Hematopoietic multipotent progenitor cell treated with erythropoietin and hydrocortisone succinate and interleukin-3 and kit ligand, for 17 days (in vitro differentiated cells): ENCODE measurements at places on chromosomes 7 and 10.

- DNase-seq = no peak
These were observed 167.0 kb downstream of the ARID5B start for GRCh38 chr10:62068464-62068863.

DNA sequence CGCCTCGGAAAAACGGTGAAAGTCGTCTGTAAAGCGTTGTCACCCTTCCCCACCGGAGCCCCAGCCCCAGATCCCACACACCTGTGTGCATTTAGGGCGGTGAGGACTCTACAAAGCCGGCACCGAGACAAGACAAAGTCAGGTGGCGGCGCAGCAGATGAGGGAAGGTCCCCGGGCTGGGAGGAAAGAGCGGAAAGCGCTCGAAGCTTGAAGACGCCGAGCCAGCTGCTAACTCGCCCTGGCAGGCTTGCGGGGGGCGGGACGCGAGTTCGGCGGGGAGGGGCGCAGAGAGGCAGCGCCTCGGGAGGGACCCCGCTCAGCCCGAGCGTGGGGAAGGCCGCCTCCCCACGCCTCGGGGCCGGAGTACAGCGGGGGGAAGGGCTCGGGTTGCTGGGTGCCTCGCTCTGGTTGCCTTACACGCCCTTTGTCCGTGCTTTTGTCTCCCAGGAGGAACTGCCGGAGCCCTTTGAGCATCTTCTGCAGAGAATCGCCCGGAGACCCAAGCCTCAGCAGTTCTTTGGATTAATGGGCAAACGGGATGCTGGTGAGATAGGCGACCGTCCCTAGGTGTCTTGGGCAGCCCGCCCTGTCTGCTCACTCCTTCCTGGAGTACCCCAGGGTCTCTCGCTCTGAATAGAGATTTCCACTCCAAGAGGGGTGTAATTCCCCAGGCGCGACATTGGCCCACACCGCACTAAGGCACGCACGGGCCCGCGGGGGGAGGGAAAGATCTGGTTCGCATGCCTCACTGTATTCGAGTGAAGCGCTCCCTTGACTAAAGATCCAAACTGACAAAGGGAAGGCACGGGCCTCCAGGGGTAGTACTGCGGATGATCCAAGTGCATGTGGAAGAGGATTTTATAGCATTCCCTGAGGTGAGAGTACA lies 1.6 kb downstream of the TAC1 start:
- no peak for DNase-seq

GRCh38 chr7:90180011-90180585 lies 25.8 kb downstream of the STEAP1 start:
- no peak for DNase-seq

GRCh38 chr7:39130857-39131526 lies 153.3 kb downstream of the POU6F2 start:
- DNase-seq = no peak

- DNase-seq = peak; percentile 24
These were observed at the start of gene CLIP2 for GRCh38 chr7:74289018-74289658. CLIP2 (plus strand) TSS chr7:74289407; CDS start chr7:74317547, 28,140 bp downstream.

DNA sequence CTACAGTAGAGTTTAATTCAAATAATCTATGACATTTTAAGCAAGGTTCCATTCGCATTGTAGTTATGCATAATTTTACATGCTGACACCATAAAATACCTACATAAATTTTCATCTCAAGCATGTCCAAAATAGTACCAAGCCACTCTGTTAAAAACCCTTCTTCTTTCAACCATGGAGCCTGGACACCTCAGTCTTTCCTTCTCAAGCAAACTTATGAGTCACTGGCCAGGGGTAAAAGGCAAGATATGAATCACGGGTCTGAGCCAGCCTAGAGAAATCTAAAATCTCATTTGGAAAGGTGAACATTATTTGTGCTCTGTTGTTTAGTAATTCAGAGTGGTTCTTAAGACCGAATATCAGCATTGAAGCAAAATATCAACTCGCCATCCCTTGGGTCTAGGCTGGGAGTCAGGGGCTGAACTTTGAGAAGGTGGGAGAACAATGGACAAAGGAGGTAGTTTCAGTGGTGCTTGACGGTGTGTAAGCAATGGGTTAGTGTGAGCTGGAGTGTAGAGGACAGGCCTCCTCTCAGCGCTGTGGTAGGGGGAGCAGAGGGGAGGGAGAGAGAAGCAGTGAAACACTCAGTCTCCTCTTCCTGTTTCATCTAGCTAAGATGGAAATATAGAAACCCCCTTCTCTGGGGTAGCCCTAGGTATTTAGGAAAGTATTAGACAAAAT lies 19.1 kb upstream of the GPAM start:
- no peak for DNase-seq

DNA sequence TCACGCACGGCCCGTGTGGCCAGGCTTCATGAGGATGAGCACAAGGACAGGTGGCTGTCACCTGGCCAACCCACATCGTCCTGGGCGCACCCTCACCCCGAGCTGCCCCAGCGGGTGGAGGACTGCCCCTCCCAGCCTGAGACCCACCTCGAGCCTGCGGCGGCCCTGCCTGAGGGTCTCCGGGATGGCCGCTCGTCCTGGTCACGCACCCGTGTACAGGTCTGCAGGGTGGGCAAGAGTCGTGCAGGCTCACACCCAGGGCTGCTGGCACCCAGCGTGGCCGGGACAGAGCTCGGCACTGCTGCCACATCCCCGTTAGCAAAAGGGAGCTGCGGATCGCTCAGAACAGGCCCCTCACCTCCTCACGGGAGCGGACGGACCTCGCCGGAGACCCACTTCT lies 14.4 kb upstream of the UTF1 start:
- no peak for DNase-seq

GRCh38 chr10:93160829-93161228 lies 87.1 kb downstream of the CYP26A1 start:
- no peak for DNase-seq
